Karpas-422 (cell line): ENCODE measurements at places on chromosomes 3 and 15.

GRCh38 chr3:88997260-88997659 lies 110.2 kb upstream of the EPHA3 start:
- no peak for DNase-seq

- DNase-seq: peak; percentile 49
Measured at GRCh38 chr3:136075811-136076210, 110.3 kb downstream of the PPP2R3A start.

GRCh38 chr3:102926618-102927017 lies 491.8 kb downstream of the ZPLD1 start:
- DNase-seq: no peak

DNA sequence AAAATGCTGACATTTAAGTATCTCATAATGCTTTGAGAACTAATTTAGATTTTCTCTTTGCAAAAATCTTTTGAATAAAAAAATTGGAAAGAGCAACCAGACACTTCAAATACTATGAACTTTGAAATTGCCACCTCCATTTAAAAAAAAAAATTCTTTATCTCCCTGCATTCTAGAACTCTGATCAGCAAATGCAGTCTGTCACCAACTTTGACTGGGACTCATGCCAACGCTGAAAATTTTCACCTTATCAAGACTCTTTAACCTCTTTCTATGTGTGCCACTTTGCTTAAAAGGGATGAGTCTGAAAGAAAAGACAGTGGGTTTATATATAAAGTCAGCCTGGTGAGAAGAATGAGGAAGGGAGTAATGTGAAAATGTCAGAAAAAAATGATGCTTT lies 191.2 kb upstream of the ARPP21 start:
- DNase-seq: no peak

DNA sequence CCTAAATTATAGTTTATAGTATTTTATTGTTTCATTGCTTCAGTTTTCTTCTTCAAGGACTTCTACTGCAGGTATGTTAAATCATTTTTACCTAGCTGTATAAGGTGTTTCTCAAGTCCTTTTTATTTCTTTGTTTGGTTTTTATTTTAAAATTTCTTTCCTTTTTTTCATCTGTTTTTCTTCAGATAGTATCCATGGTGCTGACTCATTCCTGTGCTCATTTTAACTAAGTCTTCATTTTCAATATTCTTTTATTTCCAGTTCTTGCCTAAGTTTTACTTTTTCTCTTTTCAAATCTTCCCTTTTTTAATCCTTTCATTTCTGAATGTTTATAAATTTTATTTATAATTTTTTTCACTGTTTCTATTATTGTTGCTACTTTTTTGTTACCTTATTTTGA lies 42.3 kb upstream of the STIMATE start:
- DNase-seq: no peak

- DNase-seq: no peak
Measured at GRCh38 chr3:47440131-47440530, 35.6 kb downstream of the SCAP start.

DNA sequence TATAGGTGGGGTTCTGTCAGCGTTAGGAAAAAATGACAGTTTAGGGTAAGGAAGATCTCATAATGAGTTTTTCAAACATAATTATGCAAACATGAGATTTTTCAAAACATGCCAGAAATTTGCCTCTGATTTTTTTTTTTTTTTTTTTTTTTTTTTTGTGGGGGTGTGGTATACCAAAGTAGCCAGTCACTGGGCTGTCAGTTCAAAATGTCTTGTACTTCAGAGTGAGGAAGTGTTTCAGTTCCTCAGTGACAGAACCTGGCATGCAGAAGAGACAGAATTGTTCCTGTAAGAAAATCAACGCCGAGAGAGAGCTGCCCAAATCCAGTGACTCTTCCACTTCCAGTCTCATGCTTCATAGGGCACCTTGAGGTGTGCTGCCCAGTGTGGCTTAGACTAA lies 9.7 kb downstream of the NCBP2 start:
- peak; percentile 75 for DNase-seq
